ENCODE measurements at places on chromosomes 13 and 19.

GRCh38 chr19:2675892-2676291, 26.6 kb downstream of the GNG7 start:
- DNase-seq: no peak

- DNase-seq: no peak
Measured at GRCh38 chr13:33174931-33175330, 110.6 kb downstream of the STARD13 start.

DNA sequence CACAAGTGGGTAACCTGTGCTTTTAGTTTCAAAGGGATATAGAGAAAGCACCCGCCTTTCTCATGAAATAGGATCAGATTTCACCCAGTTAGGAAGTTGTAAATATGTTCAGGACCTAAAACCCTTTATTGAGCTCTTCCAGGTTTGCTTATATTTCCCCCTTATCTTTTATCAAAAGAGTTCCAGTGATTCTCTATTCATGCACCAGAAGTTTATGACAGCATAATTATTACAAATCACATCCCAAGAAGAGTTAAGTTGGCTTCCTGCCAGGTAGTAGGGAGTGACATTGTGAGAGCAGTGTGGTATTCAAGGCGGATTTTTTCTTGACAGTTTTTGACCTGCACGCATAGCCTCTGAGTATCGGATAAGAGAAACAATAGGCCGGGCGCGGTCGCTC, 190.3 kb downstream of the STK24 start:
- DNase-seq: no peak

GRCh38 chr13:20566468-20566897, 474 bp upstream of the IFT88 start:
- DNase-seq: no peak

- no peak for DNase-seq
Measured at GRCh38 chr13:109330123-109330522, 456.3 kb downstream of the IRS2 start.

DNA sequence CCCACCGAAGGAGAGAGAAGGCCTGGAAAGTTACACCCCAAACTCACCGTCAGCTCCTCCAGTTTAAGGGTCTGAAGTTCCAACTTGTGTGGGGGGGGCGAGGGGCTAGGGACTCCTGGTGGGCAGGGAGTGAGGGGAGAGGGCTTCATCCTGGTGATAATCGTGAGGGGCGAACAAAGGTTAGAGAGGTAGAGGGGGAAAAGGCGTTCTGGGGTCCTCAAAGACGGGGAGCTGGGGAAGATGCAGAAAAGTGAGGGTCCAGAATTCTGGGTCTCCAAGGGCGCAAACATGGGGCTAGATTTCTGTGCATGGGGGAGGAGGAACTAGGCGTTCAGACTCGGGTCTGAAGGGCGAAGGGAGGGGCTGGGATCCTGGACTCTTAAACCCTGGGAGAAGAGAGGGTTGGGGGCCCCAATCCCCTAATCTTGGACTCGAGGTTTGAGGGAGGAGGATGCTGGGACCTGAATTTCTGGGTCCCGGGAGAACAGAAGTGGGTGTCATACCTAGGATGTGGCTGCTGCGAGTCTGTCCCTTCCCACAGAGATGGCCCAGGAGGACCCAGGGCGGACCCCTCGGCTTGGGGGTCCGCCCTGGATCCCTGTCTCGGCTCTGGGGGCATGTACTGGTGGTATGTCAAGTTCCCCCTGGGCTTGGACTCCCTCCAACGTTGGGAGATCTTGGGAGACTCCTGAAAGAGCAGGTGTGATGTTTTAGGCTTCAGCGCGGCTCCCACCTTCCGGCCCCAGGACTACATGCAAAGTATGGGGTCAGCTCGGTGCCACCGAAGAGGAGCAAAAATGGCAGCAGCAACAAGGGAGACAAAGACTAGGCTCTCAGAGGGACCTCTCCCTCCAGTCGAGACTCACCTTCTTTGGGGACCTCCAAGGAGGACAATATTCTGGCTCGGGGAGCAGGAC, 4.5 kb downstream of the MAMSTR start:
- no peak for DNase-seq

DNA sequence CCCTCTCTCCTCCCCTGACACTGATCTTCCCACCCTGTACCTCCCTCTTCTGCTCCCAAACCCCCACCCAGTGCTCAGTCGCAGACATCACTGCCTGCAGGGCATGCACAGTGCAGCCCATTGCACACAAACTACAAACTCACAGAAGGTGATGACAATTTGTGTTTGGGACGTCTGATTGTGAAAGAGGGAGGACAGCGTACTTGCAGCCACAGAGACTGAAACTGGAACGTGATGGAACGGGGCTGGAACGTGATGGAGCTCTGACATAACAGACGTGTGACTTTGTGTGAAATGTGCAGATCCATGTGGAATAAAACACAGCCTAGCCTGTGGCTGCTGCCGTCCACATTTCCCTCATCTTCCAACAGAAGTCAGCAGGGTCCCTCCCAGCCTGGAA, 57.3 kb upstream of the CEACAM8 start:
- no peak for DNase-seq

DNA sequence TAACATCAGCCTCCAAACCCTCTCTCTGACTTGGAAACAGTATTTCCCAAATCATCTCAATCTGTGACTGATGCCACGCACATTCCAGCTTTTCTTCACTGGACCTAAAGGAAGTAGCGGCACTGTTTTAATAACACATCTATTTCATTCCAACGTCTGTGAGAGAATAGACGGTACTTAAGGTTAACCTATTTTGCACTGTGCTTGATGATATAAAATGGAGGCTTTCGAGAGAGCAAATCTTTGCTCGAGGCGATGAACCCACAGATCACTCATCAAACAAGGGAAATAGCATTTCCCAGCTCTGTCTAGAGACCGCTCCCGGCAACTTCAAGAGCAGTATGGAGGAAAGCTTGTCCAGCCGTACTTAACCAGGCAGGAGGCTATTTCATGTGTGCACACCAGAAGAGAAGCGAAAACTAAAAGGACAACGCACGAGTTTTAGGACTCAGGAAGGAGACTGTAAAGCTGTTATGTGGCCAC, 2.9 kb downstream of the UBL3 start:
- no peak for DNase-seq

- no peak for DNase-seq
Measured at GRCh38 chr13:25679159-25679558, 307.4 kb downstream of the ATP8A2 start.

DNA sequence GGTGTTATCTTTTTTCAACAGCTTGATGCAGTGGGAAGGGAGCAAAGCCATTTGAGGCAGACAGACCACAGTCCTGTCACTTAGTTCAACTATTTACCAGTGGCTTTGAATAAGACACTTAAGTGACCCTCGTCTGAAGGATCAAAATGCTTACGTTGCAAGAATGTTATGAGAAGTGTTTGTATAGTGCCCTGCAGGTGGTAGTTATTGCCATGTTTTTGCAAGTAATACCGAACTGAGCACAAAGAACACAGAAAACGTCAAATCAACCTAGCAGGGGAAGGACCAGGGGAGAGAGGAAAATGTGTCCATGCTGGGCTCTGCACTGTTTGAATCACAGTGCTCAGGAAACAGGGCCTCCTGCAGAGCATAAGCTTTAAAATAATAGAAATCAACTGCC, 2.8 kb downstream of the SOHLH2 start:
- no peak for DNase-seq

DNA sequence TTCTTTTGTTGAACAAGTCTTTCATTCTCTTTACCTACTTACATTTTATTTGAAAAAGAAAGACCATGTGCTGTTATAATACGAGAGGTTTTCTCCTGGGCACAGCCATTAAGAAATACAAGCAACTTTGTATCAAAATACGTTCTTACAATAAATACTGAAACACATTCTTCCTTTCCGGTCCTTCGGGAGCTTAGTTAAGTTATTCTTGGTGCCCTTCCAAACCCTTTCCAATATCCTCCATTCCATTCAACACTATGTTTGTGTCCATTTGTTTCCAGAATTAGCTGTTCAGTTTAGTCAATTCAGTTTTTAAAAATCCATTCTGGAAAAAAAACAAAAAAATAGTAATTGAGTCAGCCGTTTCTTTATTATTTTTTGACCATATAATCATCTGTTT, 746.8 kb upstream of the SLC10A2 start:
- no peak for DNase-seq

GRCh38 chr13:18233783-18234299, 947.8 kb downstream of the TUBA3C start:
- no peak for DNase-seq

GRCh38 chr13:25982907-25983306, 68.9 kb downstream of the SHISA2 start:
- no peak for DNase-seq

DNA sequence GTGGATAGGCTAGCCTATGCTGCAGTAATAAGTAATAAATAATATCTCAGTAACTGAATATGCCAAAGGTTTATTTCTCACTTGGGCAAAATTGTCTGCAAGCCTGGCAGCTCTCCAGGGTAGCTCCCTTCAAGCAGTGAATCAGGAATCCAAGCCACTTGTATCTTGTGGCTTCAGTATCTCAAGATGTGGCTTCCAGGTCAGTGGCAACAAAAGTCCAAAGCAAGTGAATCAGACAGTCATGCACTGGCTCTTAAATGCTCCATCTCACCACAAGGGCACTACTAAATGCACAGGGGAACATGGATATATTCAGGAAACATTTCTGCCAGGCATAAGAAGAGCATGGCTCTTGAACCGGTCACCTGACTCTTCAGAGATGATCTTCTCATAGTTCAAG, 126.3 kb downstream of the KCTD12 start:
- DNase-seq: no peak

DNA sequence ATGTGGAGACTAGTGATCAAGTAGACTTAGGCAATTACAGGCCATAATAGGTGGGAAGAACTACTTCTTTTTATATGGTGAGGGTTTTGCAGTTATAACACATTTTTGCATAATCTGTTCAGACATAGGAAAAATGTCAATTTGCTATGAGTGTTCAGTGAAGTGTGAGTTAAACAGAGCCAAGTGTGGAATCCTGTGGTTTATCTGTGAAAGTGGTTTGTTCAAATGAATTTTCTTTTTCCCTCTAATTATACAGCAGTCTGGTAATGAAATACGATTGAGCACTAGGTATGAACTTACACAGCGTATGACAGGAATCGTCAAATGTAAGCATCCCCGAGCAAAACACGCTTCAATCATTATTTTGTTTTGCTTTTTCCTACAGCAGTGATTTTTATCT, 178.3 kb downstream of the STK24 start:
- DNase-seq: no peak

DNA sequence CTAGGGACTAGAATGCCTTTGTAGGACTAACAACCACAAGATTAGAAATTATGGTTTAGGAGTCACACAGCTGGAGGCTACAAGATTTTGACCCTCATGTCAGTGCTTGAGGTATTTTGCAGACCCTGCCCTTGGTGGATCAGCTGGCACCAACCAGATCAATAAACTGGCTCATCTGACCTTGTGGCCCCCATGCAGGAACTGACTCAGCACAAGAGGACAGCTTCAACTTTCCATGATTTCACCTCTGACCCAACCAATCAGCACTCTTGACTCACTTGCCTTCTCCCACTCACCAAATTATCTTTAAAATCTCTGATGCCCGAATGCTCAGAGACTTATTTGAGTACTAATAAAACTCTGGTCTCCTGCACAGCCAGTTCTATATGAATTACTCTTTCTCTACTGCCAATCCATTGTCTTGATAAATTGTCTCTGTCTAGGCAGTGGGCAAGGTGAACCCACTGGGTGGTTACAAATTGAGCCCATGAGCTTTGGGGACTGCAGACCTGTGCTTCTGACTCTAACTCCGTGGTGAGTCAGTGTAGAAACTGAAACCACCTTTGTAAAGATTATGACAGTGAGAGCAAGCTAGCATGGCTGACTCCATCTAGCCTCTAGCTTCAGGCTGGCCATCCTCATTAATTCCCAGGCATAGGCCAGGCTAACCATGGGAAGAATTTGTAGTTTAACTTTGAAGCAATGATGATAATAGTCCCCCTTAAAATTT, 33.9 kb upstream of the CEACAM8 start:
- DNase-seq: no peak

- peak; percentile 70 for DNase-seq
Measured at GRCh38 chr19:43526884-43527859, at the start of gene ETHE1. Gene ETHE1, minus strand, starts transcription at chr19:43527201. Its CDS starts 24 bp downstream, at chr19:43527177.

- DNase-seq: no peak
Measured at GRCh38 chr13:91546900-91547299, 148.5 kb downstream of the GPC5 start.

DNA sequence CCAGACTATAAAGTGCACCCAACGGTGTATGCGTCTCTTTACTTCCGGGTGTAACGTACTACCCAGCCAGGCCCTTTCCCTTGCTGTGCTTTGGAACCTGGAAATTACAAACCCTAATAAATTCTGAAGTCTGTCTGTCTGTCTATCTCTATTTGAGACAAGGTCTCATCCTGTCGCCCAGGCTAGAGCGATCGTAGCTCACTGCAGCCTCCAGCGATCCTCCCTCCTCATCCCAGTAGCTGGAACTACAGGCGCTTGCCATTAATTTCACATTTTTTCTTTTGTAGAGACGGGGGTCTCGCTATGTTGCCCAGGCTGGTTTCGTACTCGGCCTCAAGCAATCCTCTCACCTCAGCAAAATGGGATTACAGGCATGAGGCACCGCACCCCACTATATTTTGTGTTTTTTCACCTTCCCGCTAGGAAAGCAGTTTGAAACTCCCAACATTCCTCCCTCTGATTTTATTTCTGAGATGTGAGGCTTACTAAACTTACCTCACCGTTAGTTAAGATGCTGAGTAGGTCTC, 469 bp upstream of the RNF6 start:
- no peak for DNase-seq

- DNase-seq: no peak
Measured at GRCh38 chr13:48775804-48776203, 122.1 kb downstream of the CYSLTR2 start.

DNA sequence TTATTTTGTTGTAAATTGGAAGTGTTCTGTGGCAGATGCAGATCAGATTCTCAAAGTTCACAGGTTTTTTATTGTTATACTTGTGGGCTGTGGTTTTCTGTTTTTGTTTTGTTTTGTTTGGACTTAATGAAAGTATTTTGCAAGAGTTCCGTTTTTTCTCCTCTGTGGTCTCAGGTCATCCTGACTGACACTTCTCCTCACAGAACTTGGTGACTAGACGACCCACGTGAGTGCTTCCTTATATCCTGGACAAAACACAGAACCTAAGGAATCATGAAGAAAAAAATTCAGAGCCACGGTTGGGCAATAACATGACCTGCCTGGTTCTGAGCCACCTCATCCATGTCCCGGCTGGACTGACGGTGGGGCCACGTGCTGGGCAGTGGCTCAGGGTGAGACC, 2.5 kb upstream of the RFPL4AL1 start:
- no peak for DNase-seq

DNA sequence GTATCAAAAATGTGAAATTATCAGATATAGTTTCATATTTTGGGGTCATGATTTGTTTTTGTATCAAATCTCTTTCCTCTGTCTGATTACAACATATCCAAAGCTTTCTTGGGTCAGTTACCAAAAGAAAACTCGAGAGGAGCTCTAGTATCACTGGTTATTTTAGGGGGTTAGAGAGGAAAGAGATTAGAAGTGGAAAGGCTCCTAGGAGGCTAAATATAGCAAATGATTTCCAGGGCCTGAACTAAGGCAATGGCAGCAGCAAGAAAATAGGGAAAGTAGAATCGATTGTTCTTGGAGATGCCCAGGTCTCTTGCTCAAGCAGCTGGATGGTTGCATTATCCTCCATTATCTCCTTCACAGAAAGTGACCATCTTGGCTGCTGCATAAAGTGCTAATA, 72.9 kb downstream of the NHLRC3 start:
- no peak for DNase-seq

GRCh38 chr19:43607238-43608205, 4.4 kb upstream of the SRRM5 start:
- DNase-seq: no peak

Measured in naive thymus-derived CD8-positive, alpha-beta T cell (primary cell).